ENCODE measurements at places on chromosomes 2 and 18.

DNA sequence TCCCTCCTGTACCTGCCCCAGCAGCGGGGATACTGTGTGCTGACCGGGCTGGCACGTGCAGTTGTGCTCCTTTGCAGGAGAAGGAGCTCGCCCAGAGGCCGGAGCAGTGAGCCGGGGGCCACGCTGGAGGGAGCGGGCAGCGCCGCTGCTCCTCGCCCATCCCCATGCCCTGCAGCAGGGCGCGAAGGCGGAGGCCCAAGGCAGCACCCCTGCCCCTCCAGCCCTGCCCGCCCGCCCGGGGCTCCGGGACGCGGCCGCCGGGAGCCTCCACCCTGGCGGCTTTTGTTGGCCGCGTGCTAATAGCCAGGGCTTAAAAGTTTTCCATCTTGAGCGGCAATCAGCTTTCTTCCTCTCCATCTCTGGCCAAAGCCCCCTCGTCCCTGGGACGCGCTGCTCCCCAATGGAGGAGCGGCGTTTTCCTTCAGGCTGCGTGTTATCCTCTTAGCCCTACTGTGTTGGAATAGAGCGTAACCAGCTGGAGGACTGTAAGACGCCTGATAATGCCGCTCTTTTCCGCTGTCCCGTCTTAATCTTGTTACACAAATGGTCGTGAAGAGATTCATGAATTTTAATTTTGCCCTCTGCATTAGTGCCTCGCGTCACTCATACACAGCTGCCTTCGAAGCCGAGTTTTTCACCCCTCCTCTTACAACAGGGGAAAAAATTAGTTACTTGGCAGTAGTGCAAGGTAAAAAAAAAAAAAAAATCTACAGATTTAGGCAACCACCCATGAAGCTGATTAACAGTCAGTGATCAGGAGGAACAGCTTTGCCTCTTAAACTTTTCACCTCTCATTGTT lies 172.9 kb upstream of the SIX3 start:
- no peak for DNase-seq

- DNase-seq = no peak
These were observed 54.9 kb upstream of the SLC5A7 start for GRCh38 chr2:107931412-107931811.

DNA sequence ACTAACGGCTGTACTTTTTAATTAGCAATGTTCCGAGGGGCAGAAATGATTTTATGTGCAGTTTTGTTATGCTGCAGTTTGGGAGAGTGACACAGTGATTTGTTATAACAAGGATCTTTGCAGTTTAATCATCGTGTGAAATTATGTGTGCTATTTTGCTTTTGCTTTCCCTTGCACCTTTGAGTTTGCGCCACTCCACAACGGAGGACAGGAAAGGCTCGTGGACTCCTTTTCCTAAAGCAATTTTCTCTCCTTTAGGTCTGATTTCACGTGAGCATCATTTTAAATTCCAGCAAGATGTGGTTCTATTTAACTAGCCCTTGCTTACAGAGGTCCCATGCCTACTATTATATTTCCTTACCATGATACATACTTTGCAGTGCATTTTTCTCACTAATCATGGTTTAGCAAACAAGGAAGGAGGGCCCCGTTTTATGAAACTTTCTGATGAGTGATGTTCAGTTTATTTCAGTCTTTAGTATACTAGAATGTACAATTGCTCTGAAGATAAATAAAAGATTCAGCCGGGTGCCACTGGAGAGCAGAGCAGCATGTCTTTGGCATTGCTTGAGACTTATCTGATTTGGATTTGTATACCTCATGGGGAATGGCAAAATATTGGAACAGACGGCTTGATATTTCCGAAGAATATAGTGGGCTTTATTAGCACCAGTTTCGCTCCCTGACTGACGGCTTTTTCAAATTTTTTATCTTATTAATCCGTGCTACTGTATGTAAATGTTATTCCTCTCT lies 528.2 kb upstream of the FANCL start:
- no peak for DNase-seq

DNA sequence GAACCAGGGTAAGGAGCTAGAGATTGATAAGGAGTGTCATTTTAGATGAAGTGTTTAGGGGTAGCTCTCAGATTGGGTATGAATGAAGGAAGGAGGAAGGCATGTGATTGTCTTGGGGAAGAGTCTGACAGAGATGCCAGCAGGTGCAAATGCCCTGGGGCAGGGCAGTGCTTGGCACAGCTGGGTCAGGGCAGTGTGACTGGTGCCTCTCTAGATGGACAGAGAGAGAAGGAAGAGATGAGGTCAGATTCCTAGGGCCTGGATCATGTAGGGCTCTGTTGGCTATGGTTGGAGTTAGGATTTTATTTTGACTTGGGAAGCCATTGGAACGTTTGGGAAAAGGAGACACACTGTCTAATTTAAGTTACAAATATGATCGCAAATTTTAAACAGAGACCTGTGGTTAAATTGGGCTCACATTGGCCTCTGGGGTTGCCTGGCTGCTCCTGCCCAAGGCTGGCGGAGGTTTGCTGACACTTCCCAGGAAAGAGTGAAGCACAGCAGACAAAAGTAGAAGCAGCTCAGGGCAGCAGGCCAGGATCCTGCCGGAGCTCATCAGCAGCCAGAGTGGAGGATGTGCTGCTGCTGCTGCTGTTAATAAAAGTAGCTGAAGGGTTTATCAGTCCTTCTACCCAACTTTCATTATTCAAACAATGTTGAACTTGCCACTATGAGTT lies 32.7 kb upstream of the FHL2 start:
- DNase-seq = peak; percentile 55

DNA sequence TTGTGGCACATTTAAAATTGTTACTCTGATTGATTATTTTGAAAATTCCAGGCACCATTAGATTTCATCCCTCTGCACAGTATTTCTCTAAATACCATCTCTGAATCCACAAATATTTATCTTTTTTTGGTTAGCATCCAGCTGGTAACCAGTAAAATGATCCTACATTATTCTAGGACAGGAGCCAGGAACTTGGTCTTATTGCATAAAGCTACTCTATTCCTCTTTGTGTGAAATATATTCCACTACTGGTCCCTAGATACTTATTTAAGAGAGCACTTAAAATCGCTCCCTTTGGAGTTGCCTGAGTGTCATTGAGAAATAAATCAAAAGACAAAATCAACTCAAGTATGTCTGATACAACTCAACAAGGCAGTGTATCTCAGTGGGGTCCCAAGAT lies 7.4 kb upstream of the MBOAT2 start:
- peak; percentile 86 for DNase-seq

DNA sequence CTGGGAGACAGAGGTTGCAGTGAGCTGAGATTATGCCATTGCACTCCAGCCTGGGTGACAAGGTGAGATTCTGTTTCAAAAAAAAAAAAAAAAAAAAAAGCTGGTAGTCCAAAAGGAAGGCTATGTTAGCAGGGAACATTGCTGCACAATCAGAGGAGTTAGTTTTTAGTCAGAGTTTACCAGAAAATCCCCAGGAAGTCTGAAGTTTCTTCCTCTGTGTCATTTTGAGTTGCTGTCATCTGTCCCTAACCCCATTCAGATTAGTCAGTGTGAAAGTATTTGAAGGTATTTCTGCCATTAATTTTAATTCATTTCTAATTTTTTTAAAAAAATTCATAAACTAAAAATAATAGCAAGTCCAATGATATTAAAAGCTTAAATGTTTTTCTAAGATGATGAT lies 33.5 kb upstream of the CERS6 start:
- no peak for DNase-seq
